Calu3 (cell line): ENCODE measurements at places on chromosomes 7 and 10. TPM values are rescaled to one million over a fixed set of nuclear protein-coding genes. Genes with fewer than 3 reads are reported as not detected.

DNA sequence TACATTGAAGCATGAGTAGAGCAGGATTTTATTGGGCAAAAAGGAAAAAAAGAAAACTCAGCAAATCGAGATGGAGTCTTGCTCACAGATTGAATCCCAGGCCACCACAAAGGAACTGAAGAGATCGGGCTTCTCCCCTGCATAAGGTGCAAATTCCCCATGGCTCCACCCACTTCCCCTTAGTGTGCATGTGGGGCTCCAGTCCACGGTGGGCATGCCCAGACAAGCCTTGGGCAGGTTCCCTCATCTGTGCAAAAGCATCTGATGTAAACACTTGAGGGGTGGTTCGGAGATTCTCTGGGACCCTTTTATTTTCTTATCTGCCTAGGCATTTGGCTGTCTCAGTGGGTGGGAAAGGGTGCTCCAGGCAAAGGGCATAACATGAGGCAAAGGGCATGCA, 150.7 kb downstream of the CFTR start:
- H3K4me3 ChIP-seq, result no peak overlapping the region
- peaks cover 38% of the 10 kb centered on the region for H3K4me1 ChIP-seq
- H3K36me3 ChIP-seq, result peaks cover 81% of the 10 kb centered on the region
- H3K27me3 ChIP-seq, result no peaks in the 10 kb centered on the region
- H3K27ac ChIP-seq, result peak overlapping the region; percentile 80

DNA sequence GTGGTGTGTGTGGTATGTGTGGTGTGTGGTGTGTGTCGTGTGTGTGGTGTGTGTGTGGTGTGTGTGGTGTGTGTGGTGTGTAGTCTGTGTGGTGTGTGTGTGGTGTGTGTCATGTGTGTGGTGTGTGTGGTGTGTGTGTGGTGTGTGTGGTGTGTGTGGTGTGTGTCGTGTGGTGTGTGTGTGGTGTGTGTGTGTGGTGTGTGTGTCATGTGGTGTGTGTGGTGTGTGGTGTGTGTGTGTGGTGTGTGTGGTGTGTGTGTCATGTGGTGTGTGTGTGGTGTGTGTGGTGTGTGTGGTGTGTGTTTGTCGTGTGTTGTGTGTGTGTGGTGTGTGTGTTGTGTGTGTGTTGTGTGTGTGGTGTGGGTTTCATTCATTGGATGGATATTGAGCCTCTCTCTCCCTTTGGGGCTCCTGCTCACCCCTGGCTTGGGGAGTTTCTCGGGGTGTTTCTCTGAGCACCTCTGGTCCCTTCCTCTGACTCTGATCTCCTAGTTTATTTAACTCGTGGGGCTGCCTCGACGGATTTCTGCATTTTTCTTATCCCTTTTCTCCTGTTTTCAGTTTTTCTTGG, 145.8 kb downstream of the DNAJB6 start:
- DNase-seq, result no peak
- H3K27ac ChIP-seq, result no peak overlapping the region
- no peaks in the 10 kb centered on the region for H3K36me3 ChIP-seq
- no peaks in the 10 kb centered on the region for H3K4me1 ChIP-seq

GRCh38 chr10:2462581-2462980, 604.8 kb upstream of the PFKP start:
- no peak overlapping the region for H3K4me3 ChIP-seq
- no peak for DNase-seq
- H3K36me3 ChIP-seq, result no peaks in the 10 kb centered on the region
- no peaks in the 10 kb centered on the region for H3K4me1 ChIP-seq

The EBF3 gene
- not detected in 2 replicates for total RNA-seq
